ENCODE measurements at places on chromosomes 3 and 15. TPM values are rescaled to one million over a fixed set of nuclear protein-coding genes. Genes with fewer than 3 reads are reported as not detected.

GRCh38 chr15:93028111-93028631 is 60.8 kb downstream of the RGMA start:
- no peak for DNase-seq

The ETV5 gene
- total RNA-seq = 56.3 TPM

The ABTB1 gene
- 98.8 TPM for total RNA-seq

The C3orf22 gene
- not detected for total RNA-seq

Measured in sciatic nerve (tissue), 2 donors.